ENCODE measurements at places on chromosomes 3 and 15.

GRCh38 chr15:97200161-97200560 lies 760.3 kb upstream of the ARRDC4 start:
- no peak for DNase-seq

- no peak for DNase-seq
Observed at GRCh38 chr3:6165951-6166350, 695.0 kb upstream of the GRM7 start.

DNA sequence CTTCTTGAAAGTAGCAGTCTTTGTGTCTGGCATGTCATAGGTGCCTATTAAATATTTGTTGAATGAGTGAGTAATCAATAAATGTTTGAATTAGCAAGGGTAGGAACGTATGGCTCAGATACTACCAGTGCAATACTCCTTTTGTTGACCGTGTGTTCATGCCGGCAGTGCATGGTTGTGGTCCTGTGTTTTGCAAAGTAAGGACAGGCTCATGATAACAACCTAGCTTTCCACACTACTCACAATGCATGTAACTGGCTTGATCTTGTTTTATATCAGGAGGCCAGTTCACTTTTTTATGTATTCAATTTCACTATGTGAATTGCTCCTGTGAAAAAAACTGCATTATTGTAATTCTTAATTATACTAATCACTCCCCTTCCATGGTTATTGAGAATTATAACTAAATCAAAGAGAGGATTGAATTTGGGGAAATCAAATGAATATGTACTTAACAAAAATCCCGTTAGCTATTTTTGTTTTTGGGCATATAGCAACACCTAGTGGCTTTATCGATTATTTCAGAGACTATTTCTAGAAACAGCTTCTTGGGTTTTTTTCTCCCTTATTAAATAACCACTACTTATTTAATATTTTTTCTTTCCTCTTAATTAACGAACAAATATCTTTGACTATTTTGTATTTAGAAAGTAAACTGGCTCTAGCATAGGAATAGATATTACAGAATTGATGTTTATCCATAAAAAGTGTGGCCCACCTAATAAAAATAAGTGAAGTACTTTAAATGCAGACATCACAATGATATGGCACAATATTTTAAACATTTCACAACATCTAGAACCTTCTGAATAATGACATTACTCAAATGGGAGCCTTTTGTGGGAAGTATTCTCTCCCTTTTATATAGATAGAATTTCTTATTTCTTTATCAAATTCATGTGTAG lies 218.5 kb downstream of the BBX start:
- no peak for DNase-seq

GRCh38 chr15:27327467-27328025 lies 356.6 kb downstream of the GABRG3 start:
- no peak for DNase-seq

- DNase-seq: no peak
Observed at GRCh38 chr3:74617776-74618175, 3.3 kb upstream of the CNTN3 start.

DNA sequence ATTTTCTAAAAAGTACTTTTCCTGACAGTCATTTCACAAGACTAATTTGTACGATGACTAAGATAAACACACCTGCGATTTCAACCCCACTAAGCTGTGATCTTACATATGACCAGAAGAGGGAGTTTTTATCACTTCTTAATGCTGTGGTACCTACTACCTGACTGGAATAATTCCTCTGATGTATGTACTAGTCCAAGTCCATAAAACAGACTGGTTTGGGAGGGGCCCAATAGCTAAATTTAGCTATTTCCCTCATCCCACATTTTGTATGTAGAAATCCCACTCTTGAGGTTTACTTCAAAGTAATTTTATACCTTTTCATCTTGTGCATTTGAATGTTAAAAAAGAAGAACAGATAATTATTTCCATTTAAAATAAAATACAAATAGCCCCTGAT lies 49.7 kb upstream of the SCAANT1 start:
- no peak for DNase-seq

- no peak for DNase-seq
Observed at GRCh38 chr3:40741729-40742128, 217.0 kb downstream of the ZNF621 start.

DNA sequence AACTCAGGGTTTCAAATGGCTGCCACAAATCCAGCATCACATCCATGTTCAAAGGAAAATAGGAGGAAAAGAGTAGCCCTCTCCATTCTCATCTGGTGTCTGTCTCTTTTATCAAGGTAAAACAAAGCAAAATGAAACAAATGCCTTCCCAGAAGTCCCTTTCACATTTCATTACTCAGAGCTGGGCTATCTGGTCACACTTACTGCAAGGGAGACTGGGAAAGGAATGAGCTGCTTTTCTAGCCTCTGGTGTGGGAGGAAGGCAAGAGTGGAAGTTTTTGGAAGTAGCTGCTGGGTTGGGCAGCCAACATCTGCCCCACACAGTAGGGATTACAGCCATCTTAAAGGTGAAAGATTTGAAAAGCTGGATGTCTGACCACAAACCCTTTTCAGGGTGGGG lies 51.8 kb downstream of the KLF15 start:
- DNase-seq: no peak

- DNase-seq: no peak
Observed at GRCh38 chr3:190532731-190533203, 18.9 kb downstream of the IL1RAP start.

- DNase-seq: no peak
Observed at GRCh38 chr15:36050899-36051298, 504.9 kb upstream of the DPH6 start.

DNA sequence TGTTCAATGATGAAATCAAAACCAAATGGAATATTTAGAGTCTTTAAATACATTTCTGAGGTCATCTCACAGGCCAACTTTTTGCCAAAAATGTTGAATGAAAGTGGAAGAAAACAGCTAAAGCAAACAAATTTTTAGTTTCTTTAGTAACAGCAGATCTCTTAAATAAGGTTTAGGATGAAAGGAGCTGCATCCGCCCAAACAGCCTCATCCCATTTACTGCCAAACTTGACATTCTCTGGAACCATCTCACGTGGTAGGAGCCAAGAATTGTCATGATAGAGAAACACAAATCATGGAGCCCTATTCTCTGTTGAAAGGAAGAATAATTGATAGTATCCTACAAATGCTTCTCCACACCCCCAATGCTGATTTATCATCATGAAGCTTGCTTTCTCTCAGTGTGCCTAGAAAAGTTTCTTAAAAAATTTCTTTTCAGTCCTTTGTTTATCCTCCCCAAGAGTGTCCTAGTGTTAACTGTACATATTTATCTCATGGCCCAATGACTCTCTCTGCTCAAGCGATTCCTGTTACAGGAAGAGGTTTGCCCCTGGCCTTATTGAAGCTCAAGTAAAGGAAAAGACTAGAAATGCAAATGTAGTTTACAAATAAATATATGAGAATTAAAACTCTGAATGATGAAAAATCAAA lies 23.4 kb downstream of the SLC9A9 start:
- DNase-seq: no peak

- no peak for DNase-seq
Observed at GRCh38 chr3:2978977-2979732, 131.0 kb downstream of the IL5RA start.

DNA sequence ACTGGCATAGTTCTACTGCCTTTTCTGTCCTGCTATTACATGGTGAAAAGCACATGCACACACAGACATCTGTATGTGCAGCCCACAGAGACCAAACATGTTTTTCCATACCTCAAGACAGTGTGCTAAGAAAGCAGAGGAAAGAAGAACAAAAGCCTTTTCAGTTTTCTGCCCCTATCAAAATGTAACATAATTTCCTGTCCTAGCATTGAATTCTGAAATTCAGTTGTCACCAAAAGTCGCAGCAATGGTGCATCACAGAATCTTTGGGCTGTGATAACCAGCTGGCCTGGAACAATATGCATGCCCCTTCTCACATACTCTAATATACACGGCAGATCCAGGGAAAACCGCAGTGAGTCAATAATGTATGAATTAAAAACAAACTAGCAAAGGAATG lies 153.8 kb upstream of the RAP2B start:
- DNase-seq: no peak

DNA sequence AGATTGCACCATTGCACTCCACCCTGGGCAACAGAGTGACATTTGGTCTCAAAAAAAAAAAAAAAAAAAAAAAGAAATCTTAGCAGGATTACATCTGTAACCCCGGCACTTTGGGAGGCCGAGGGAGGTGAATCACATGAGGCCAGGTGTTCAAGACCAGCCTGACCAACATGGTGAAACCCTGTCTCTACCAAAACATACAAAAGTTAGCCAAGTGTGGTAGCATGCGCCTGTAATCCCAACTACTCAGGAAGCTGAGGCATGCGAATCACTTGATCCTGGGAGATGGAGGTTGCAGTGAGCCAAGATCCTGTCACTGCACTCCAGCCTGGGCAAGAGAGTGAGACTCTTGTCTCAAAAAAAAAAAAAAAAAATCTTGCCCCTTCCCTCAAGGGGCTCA lies 40.4 kb downstream of the LIPC start:
- no peak for DNase-seq

DNA sequence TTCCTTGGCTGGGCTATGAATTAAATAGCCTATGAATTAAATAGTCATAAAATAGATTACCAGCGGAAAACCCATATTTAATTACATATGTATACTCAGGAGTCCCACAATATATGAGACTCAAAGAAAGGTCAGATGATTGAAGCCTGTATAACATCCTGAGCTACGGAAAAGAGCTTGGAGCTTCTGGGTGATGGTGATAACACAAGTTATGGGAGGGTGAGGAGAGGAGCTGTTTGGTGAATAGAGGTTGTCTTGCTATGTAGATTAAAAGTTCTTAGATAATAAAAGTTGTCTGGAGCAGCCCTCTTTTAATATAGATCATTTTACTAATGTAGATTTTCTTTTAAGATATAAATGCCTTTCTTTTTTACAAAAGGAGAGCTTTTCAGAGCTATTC lies 1.8 kb downstream of the PML start:
- no peak for DNase-seq

DNA sequence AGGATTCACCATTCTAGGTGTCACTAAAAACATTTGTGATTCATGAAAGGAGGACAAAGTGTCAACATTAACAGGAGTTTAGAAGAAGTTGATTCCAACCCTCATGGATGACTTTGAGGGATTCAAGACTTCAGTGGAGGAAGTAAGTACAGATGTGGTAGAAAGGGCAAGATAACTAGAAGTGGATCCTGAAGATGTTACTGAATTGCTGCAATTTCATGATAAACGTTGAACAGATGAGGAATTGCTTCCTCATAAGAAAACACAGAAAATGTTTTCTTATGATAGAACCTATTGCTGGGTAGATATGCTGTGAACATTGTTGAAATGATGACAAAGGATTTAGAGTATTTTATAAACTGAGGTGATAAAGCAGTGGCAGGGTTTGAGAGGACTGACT lies 23.5 kb upstream of the ATP2C1 start:
- DNase-seq: no peak

GRCh38 chr15:28946803-28947202 lies 61.0 kb downstream of the APBA2 start:
- DNase-seq: no peak

- DNase-seq: no peak
Observed at GRCh38 chr3:169122416-169122815, 541.1 kb downstream of the MECOM start.

DNA sequence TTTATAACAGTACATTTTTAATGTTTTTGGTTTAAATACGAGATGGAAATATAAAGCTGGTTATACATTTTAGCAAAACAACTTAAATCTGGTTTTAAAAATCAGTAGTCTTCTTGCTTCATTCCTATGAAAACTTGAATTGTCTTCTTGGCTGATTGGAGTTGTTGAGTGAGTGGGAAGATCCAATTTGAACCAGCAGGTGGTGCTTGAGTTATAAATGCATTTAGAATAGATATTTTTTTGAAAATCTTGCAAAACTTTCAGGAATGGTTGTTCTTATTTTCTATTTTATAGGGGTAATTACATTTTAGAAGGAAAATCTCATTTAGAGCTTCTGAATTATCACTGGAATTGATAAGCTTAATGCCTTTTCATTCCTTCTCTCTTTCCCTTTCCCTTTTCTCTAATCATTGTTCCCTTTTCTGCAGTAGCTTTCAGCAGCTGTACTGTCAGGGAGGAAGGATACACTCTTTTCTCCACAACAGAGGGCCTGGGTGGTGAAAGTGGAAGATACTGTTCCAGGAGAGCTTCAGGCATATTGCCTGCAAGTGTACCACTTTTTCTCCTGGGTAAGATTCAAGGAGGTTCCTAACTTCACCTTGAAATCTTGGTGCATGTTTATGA lies 335.6 kb downstream of the NLGN1 start:
- no peak for DNase-seq

DNA sequence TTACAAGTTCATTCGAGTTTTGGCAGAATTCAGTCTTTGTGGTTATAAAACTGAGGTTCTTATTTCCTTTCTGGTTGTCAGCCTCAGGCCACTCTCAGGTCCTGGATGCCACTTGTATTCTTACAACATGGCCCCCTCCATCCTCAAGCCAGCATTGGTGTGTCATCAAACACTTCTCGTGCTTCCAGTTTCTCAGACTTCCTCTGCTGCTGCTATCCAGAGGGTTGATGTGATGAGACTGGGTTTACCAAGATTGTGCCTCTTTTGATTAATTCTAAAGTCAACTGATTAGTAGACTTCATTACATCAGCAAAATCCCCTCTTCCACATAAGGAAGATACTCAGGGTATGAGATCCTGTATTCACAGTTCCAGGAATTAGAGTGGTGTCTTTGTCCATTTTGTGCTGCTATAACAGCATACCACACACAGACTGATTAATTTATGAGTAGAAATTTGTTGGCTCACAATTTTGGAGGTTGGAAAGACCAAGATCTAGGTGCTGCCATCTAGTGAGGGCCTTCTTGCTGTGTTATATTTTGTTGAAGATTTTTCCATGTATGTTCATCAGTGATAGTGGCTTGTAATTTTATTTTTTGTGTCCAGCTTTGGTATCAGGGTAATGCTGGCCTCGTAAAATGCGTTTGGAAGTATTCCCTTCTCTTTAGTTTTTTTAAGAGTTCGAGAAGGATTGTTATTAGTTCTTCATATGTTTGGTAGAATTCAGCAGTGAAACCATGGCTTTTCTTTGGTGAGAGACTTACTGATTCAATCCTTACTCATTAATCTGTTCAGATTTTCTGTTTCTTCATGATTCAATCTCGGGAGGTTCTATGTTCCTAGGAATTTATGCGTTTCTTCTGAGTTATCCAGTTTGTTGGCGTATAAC lies 11.1 kb downstream of the LRCH3 start:
- DNase-seq: peak; percentile 46

- DNase-seq: no peak
Observed at GRCh38 chr3:134803652-134804051, 8.6 kb downstream of the EPHB1 start.

DNA sequence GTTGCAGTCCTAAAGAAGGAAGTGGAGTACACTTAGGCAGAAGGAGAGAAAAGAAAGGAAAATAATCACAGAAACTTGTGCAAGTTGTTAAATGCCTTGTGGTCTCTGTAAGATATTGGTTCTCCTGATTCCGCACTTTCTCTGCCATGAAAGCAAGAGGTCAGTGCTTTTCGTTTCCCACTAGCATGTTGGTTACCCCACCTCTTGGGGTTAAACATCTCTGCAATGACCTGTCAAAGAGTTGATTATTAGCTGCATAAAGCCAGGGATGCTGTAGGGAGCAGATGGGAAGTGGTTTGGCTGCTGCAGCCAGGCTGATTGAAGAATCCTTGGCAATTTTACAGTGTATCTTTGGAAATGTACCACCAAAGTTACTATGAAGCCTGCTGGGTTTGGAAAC lies 33.3 kb downstream of the ZNF609 start:
- no peak for DNase-seq

All from T-helper 1 cell (primary cell).